ENCODE measurements at places on chromosomes 2 and 18. TPM values are rescaled to one million over a fixed set of nuclear protein-coding genes. Genes with fewer than 3 reads are reported as not detected.

- no peak overlapping the region for H3K27ac ChIP-seq
- DNase-seq, result no peak
- no peak overlapping the region for H3K4me3 ChIP-seq
- H3K4me1 ChIP-seq, result no peaks in the 10 kb centered on the region
Measured at GRCh38 chr18:31439807-31440325, 7.7 kb upstream of the DSG3 start.

DNA sequence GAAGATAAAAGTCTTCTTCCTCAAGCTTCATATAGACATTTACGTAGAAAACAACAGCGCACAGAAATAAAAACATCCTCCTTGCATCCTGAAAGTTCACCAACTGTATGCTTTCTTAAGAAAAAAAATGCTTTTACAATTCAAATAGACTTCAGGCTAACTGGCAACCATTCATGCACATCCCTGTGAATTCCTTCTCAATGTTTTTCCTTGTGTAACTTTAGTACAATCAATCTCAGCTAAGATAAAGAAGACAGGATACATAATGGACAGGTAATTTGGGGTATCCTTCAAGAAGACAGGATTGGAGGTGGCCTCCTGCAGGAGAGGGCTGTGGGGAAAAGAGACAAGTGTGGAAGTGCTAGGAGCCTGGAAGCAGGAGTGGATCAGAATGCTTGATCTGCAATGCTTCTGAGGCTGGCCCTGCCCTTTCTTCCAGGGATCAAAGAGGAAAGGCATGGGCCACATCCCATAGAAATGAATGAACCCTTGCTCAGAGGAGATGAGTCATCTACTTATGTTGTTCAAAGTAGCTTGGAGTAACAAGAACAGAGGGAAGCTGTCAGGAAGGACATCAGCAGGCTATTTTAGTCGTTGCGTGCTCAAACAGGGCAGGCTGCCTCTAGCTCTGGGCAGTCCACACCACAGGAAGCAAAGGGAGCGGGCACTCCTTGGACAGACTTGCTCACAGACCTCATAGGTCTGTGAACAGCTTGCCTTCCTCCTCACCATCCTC, 126.6 kb downstream of the TMEM131 start:
- DNase-seq, result no peak
- H3K36me3 ChIP-seq, result peaks cover 15% of the 10 kb centered on the region
- no peak overlapping the region for H3K27ac ChIP-seq
- no peak overlapping the region for H3K4me3 ChIP-seq
- peaks cover 41% of the 10 kb centered on the region for H3K4me1 ChIP-seq

DNA sequence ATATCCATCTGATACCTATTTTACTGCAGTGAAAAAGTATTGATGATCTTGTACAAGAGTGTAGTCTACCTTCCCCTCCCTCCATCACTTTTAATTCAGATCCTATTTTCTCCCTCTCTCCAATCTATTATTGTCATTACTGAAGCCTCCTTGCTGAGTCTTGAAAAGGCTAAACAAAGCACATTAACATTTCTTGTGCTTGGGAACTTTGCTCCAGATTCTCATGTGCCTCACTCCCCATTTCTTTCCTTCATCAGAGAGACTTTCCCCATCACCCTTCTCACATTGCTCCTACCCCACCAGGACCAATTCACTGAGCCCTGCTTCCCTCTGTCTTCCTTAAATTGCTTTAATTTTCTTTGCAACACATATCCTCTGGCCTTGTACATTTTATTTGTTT, 736.2 kb upstream of the GCFC2 start:
- H3K36me3 ChIP-seq, result no peaks in the 10 kb centered on the region
- H3K4me1 ChIP-seq, result no peaks in the 10 kb centered on the region
- H3K4me3 ChIP-seq, result no peak overlapping the region
- DNase-seq, result no peak
- H3K27me3 ChIP-seq, result no peaks in the 10 kb centered on the region

- no peaks in the 10 kb centered on the region for H3K36me3 ChIP-seq
- H3K4me3 ChIP-seq, result no peak overlapping the region
- H3K4me1 ChIP-seq, result peaks cover 9% of the 10 kb centered on the region
- H3K27me3 ChIP-seq, result peaks cover 8% of the 10 kb centered on the region
- DNase-seq, result no peak
Measured at GRCh38 chr2:174970092-174970491, 35.1 kb downstream of the CHN1 start.

- H3K27me3 ChIP-seq, result peaks cover 8% of the 10 kb centered on the region
- H3K4me3 ChIP-seq, result no peak overlapping the region
- no peak for DNase-seq
Measured at GRCh38 chr2:71291398-71291797, 40.2 kb upstream of the ZNF638 start.

GRCh38 chr2:241300000-241300399, 15.5 kb downstream of the HDLBP start:
- peaks cover 6% of the 10 kb centered on the region for H3K36me3 ChIP-seq
- no peaks in the 10 kb centered on the region for H3K27me3 ChIP-seq
- DNase-seq, result peak; percentile 74
- no peak overlapping the region for H3K27ac ChIP-seq
- H3K4me3 ChIP-seq, result no peak overlapping the region

GRCh38 chr18:62435435-62436031, 87.3 kb upstream of the ZCCHC2 start:
- peaks cover 3% of the 10 kb centered on the region for H3K27me3 ChIP-seq
- no peaks in the 10 kb centered on the region for H3K36me3 ChIP-seq
- DNase-seq, result no peak
- no peak overlapping the region for H3K4me3 ChIP-seq
- H3K4me1 ChIP-seq, result no peaks in the 10 kb centered on the region

DNA sequence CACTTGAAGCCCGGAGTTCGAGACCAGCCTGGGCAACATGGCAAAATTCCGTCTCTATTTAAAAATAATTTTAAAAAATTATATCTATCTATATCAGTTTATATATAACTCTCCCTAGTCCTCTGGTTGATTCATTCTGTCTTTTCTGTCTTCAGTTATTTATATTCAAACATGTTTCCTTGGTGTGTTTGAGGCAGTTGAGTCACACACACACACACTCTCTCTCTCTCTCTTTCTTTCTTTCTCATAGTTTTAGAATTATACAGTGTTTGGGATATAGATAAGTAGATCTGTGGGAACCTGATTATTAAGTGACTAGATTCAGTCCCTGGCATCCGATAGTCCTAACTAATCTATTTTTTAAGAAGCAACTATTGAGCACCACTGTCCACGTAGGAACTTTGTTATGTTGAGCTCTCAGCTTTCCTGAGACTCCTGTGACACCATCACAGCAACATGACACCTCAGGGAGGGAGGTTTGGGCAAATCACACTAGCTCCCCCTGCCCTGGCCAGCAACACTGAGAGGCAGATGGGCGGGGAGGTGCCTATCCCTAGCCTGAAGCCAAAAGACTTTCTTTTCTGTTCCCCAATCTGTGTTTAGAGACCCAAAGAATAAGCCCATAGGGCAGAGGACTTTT, 482.7 kb downstream of the DLGAP1 start:
- no peaks in the 10 kb centered on the region for H3K36me3 ChIP-seq
- no peaks in the 10 kb centered on the region for H3K27me3 ChIP-seq
- H3K4me1 ChIP-seq, result no peaks in the 10 kb centered on the region
- no peak for DNase-seq

DNA sequence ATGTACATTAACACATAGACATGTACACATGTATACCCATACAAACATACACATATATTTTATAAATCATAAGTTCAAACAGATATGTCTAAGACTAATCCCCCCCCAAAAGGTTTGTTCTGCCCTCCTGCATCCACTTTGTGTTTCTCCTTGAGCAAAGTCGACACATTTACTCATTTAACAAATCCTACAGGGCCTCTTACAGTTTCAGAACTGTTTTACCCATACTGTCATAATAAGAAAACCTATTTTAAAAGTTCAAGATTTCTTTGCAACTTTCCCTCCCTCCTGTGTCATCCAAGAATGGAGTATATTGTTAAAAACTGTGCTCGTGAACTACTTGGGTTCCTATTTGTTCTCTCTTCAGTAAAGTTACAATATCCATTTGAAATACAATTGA, 166.7 kb downstream of the L3MBTL4 start:
- H3K27ac ChIP-seq, result no peak overlapping the region
- H3K4me1 ChIP-seq, result no peaks in the 10 kb centered on the region
- no peaks in the 10 kb centered on the region for H3K36me3 ChIP-seq
- no peak for DNase-seq

DNA sequence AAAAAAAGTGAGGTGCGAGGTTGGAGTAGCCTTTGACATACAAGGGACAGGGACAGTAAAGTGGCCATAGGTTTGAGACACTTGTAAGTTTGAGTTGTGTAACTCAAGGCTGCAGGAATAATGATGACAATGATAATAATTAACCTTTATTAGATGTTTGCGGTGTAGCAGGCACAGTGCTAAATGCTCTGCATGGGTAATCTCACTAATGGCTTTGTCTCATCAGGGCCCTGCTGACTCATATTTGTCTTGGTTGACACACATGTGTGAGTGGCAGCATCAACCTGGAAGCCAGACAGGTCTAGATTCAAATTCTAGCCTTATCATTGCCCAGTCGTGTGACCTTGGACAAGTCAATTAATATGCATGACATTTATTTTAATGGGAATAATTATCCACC, 126.2 kb downstream of the FSHR start:
- no peaks in the 10 kb centered on the region for H3K4me1 ChIP-seq
- DNase-seq, result no peak
- H3K27ac ChIP-seq, result no peak overlapping the region
- H3K36me3 ChIP-seq, result no peaks in the 10 kb centered on the region
- H3K4me3 ChIP-seq, result no peak overlapping the region

DNA sequence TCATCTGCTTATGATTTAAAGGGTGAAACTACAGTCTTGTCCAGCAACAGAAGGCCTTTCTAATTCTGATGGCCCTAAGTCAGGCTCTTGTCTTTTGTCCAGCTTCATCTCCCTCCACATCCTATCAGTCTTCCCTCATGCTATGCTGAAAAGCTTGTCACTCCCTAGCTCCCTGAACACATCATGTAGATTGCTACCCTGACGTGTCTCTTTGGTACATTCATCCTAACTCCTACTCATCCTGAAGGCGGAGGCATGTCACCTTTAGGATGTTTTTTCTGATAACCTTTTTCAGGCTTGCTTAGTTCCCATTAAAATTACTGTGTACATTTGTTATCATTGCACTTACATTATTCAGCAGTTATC, 78.4 kb upstream of the ARL5A start:
- H3K4me3 ChIP-seq, result no peak overlapping the region
- no peak for DNase-seq
- H3K4me1 ChIP-seq, result no peaks in the 10 kb centered on the region
- H3K36me3 ChIP-seq, result no peaks in the 10 kb centered on the region
- peak overlapping the region; percentile 7 for H3K27ac ChIP-seq
- H3K27me3 ChIP-seq, result peaks cover 8% of the 10 kb centered on the region

GRCh38 chr18:58190842-58191530, 147.0 kb downstream of the NEDD4L start:
- no peak overlapping the region for H3K4me3 ChIP-seq
- peaks cover 12% of the 10 kb centered on the region for H3K27me3 ChIP-seq
- H3K27ac ChIP-seq, result no peak overlapping the region
- H3K4me1 ChIP-seq, result peaks cover 12% of the 10 kb centered on the region

DNA sequence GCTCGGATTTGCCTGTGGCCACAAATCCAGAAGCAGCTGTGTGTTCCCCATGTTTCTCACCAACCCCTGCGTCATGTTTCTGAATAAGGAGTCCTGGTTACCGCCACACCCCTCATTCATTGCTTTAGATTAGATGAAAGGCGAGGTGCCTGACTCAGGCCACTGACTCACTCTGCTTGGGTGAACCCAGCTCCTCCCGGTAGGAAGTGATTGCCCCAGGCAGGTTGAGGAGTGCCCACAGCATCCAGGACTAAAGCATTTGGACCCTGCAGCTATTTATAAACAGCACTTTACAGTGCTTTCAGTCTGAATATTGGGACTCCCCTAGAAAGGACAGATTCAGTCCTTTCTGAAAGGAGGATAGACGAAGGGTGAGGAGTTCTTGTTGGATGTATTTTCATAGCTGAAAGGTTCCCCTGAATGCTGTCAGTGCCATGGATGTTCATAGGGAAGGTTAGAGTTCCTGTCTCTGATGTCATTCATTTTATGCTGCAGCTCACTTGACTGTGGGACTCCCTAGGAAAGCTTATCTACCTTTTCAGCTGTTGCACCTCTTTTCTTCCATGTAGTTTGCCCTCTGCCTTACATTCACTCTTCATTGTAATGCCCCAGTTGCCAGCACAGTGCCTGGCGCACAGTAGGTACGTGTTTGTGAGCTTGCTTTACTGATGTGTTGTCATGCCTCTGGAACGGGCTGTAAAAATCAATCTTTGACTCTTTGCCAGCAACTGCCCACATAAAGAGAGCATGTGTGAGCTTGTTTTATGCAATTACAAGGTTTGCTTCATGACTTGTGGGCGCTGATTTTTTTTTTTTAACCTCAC, 14.9 kb downstream of the ITGA6 start:
- H3K27ac ChIP-seq, result peak overlapping the region; percentile 62
- H3K36me3 ChIP-seq, result peaks cover 1% of the 10 kb centered on the region
- H3K4me1 ChIP-seq, result peaks cover 58% of the 10 kb centered on the region

DNA sequence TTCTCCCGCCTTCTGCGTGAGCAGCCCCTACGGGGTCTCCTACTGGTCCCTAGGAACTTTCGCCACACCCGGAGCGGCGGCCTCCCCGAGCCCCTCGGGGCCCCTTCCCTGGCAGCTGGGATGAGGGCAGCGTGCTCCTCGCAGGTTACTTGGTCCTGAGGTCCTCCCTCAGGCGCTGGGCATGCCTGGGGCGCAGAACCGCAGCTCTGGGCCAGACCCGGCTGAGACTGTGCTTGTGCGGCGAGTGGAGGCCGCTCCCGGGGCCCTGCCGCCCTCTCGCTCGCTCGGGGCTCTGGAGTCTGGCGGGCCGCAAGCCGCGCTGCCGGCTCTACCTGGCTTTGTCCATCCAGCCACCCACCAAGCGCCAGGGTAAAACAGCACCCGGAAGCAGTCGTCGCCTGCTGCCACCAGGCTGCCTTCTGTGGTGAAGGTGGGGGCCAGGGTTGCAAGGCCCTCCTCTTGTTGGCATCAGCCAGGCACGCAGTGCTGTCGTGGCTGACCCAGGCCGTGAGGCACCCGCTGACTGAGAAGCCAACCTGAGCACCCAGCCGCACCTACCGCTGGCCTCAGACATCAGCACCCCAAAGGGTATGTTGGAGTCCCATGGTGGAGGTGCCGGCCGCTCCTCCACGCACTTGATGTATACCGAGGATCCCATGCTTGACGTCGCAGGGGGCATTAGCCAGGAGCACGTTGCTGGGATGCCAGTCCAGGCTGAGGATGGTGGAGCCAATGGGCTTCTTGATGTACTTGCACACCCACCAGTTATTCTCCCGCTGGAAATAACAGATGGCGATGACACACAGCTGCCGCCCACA, 46.1 kb upstream of the PTH2R start:
- H3K4me1 ChIP-seq, result peaks cover 4% of the 10 kb centered on the region
- peaks cover 9% of the 10 kb centered on the region for H3K36me3 ChIP-seq
- no peak overlapping the region for H3K4me3 ChIP-seq
- no peaks in the 10 kb centered on the region for H3K27me3 ChIP-seq
- H3K27ac ChIP-seq, result no peak overlapping the region
- DNase-seq, result no peak

The MSTN gene
- total RNA-seq, result not detected

The CCDC68 gene
- total RNA-seq, result not detected

The STPG4 gene
- not detected for total RNA-seq

The RNMT gene
- total RNA-seq, result 76.4 TPM

The MLPH gene
- not detected for total RNA-seq

The EMX1 gene
- not detected for total RNA-seq

Data from activated CD8-positive, alpha-beta T cell treated with anti-CD3 and anti-CD28 coated beads for 36 hours (primary cell).